ENCODE measurements at places on chromosomes 4 and X.

- DNase-seq: no peak
Observed at GRCh38 chr4:33349376-33349775, 2629.2 kb downstream of the PCDH7 start.

DNA sequence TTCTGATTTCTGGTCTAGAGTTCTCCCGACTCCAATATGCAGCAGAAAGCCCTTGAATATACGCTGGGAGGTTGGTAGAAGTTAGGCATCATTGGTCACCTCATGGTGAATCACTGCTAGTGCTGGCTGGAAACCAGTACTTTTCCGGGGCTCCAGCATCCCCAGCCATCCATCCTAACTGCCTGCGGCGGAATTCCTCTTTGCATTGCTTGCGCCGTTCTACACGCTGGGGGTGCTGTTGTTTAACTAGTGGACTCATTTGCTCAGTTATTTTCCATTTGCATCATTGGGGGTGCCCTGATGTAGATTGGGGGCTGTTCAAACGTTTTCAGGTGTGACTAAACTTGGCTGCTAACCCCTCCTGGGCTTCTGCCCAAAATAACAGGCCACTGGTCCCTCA is 23.3 kb upstream of the GPR50 start:
- DNase-seq: no peak

- DNase-seq: no peak
Observed at GRCh38 chr4:140309124-140309870, 64.1 kb upstream of the SCOC start.

DNA sequence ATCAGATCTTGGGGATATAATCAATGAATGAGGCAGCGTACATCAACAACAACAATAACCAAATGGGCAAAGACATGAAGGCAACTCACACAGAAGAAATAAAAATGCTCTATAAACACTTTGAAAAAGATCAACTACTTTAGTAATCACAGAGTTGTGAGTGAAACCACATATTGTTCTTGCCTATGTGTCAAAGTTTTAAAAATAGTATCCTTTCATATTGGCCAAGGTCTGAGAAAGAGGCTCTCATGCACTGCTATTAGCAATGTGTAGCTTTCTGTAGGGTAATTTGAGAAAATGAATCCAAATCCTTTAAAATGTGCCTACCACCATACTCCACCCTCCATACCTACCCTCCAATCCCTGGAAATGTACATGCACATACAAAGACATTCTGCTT is 25.0 kb downstream of the COQ2 start:
- no peak for DNase-seq

GRCh38 chrX:102560423-102561068 is 38.8 kb upstream of the ARMCX5 start:
- no peak for DNase-seq
